ENCODE measurements at places on chromosomes 7 and 10.

DNA sequence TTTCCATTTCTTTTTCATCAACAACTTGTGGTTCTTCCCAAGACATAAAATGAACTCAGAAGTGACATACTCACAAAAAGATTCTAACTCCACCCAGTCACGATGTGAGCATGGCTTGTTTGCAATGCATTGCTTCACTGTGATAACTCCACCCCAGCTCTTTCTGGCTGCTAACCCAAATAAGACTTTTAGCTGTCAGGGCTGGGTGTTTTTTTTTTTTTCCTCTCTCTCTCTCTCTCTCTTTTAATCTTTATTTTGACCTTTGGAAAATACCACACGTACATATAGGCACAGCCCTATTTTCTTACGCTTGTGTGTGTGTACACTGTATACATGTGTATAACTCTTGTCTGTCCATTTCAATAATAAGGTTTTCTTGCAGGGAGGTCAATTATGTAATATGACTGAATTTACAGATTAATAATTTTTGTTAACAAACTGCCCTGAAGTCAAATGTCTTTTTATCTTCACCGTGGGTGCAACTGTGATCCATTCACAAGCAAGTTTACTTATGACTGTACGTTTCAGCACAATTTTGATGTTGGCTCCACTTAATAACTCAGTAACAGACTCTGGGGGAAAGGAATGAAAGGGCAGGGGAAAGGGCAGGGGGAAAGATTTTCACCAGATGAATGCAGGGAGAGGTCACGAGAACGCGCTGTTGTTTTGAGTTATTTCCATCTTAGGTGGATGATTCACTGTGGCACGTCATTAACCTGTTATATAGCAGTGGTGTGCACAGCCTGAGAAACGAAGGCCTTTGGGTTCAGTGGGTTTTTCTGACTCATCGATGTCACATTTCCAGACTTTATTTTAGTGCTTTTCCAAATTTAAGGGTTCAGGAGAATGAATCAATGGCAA is 49.1 kb downstream of the APBB1IP start:
- DNase-seq: peak; percentile 98

- no peak for DNase-seq
Observed at GRCh38 chr7:38855867-38856266, 53.1 kb downstream of the VPS41 start.

DNA sequence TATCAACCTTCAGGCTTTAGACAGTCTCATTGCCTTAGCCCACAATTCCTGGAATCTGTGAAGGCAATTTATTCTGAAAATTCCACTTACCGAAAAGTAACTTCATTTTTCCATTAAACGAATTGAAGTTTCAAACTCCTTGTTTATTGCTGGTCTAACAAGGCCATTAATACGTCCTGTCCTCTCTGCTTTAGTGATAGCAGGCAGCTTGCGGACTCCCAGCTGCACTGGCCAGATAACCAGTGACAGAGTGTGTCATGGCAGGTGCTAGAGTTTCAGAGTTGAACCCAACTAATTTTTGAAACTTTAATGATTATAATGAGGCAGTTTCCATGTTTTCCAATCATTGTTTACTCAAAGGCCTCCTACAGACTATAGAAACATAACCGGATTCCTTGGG is 31.1 kb downstream of the LOXL4 start:
- no peak for DNase-seq

GRCh38 chr10:119424258-119424975 is 118.1 kb downstream of the RGS10 start:
- no peak for DNase-seq

GRCh38 chr10:71725998-71726579 is 6.5 kb upstream of the C10orf105 start:
- peak; percentile 47 for DNase-seq

DNA sequence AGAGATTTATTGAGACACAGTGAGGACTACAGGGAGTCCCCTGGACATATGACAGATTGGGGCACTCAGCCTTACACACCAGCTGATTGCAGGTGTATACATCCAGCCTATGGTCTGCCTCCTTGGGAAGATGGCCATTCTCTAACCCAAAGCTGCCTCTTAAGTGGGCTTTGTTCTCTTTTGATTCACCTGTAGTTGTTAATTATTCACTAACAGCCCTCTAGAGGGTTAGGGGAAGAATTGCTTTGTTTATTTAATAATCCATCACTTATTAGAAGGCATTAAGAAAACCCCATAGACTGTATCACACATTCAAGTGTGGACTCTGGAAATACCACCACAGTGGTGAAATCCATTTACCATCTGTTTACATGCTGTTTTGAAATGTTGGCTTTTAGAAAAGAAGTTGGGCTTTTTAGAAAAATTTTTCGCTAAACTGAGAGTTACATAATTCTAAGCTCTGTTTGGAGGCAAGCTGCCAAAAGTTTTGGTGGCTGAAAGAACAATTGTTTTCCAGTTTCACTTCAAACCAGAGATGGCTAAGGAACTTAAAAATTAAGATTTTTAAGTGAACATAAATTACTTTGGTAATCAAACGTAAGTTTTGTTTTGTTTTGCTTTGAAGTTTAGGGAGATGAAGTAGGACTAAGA is 379.1 kb downstream of the ADRA2A start:
- no peak for DNase-seq

GRCh38 chr7:77482015-77482414 is 55.1 kb upstream of the PTPN12 start:
- no peak for DNase-seq

DNA sequence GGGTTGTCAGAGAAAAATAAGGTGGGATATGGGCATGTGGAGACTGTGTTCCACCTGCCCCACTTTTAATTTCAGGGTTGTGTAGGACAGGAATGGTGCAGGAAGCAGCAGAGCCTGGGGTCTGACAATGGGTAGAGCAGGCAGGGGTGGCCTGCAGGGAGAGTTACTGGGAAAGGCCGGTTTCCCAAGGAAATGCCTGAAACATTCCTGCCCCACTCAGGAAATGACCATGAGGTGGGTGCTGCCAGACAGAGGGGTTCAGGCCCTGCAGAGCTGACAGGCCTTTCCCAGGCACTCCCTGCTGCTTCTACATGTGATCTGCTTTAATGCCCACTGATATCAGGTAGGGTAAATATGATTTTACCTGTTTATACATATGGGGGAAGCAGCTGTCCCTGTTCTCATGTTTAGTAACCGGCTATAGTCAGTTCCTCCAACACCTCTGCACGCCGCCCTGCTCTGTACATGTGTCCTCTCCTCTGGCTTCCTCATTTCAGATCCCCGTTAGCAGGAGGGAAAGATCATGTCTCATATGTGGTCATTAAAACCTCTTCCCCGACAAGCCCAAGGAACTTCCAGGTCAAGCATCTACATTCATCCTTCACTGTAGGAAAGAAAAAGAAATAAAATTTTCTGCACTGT is 118.6 kb upstream of the PRSS58 start:
- peak; percentile 19 for DNase-seq

- DNase-seq: peak; percentile 68
Observed at GRCh38 chr10:103232772-103233488, 12.8 kb upstream of the RPEL1 start.

- DNase-seq: peak; percentile 70
Observed at GRCh38 chr7:70640266-70640833, 491.6 kb upstream of the GALNT17 start.

DNA sequence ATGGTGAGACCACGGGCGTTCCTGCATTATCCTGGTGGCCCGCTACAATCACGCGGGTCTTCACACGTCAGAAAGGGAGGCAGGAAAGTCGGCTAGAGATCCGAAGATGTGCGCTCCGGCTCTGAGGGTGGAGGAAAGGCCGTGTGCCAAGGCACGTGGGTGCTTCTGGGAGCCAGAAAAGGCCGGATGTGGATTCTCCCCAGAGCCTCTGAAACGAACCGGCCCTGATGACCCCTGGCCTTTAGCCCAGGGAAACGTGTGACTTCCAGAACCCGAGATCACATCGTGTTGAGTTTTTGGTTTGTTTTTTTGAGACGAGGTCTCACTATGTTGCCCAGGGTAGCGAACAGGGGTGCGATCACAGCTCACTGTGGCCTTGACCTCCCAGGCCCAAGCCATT is 244.2 kb downstream of the ELFN1 start:
- DNase-seq: no peak

- no peak for DNase-seq
Observed at GRCh38 chr7:108809356-108809755, 239.7 kb downstream of the DNAJB9 start.

DNA sequence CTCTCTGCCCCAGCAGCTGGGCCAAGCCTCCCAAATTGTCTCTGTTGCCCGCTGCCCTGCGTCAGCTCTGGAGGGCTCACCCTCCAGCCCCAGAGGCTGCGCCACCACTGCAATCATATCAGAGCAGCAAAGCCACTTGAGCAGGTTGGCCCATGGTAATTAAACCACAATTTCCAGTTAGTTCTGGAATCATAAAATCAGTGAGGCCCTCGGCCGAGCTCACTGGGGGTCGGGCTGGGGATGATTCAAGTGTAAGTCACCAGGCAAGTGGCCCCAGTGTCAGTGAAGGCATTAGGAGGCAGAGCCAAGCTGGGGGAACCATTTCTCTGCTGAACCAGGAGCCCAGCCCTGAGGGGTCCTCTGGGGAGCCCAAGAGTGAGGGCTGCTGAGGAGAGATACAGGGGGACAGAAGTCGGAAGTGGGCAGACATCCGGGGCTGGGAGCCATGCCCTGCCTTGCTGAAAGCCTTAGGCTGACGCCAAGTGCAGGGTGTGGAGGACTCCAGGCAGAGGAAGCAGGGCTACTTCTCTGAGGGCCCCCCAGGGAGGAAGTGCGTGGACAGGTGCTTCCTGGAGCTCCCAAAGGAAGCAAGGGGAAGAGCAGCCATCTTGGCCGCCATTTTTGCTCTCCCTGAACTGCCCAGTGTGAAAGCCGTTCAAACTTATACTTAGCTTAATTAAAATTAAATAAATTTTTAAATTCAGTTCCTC is 29.5 kb upstream of the SLC29A3 start:
- no peak for DNase-seq

GRCh38 chr7:51850126-51850525 is 533.5 kb upstream of the COBL start:
- no peak for DNase-seq

Measured in EL (cell line).